ENCODE measurements at places on chromosomes 12 and 14.

GRCh38 chr14:95677179-95677835, 8.9 kb upstream of the TCL1B start:
- DNase-seq: no peak

DNA sequence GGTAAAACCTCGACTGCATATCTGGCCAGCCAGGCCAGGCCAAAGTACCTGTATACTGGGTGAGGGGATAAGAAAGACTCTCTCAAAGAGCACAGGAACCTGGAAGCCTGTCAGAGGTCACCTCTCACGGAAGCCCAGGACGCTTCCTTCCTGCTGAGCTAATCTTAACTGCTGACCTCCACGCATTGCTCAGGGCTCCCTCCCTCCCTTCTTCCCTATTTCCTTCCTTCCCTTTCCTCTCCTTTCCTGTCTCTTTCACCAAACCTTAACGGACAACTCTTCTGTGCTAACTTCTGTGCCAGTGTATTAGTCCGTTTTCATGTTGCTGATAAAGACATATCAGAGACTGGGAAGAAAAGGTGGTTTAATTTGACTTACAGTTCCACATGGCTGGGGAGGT, 14.8 kb upstream of the RNASE10 start:
- DNase-seq: no peak

DNA sequence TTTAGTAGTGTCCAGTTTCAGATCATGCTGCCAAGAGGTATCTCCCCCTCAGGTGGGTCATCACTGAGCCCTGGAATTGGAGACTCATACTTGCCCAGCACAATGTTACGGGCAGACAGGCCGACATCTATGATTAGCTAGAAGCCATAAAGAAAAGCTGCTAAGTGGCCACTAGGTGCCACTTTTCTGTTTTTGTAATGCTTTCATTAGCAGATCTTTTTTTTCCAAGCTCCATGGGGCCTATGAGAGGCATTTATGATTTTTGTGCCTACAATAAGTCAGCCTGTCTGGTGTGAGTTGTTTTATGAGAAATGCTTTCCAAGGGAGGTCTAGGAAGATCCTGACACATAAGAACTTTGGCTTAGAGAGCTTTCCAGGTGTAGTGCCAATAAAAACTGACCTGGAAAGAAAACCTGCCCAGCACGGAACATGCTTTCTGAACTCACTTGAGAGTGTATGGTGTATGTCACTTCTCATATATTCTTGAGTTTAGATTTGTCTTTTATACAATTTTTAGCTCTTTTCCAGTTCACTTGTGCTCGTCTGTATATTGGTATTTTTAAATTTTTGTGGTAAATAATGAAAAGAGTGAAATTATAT, 21.8 kb upstream of the SMCO2 start:
- DNase-seq: peak; percentile 51

GRCh38 chr12:80195074-80195726, 95.9 kb downstream of the OTOGL start:
- DNase-seq: peak; percentile 89

DNA sequence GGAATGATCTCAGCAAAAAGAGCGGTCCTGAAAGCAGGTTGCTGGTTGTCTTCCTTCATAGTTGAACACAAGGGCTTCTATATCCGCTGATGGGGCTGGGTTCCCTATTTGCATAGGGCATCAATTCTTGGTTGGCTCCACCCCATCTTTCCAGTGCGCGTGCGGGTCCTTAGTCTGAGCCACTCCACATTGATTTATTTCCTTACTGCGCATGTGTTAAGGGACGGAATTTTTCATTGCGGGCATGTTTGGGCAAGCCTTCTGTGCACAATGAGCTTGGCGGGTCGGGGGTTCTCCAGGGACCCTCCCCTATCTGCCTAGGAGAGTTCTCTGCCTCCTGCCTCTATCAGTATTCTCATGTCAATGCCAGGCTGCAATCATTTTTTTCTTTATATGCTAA, 21.2 kb upstream of the DLGAP5 start:
- DNase-seq: peak; percentile 17

DNA sequence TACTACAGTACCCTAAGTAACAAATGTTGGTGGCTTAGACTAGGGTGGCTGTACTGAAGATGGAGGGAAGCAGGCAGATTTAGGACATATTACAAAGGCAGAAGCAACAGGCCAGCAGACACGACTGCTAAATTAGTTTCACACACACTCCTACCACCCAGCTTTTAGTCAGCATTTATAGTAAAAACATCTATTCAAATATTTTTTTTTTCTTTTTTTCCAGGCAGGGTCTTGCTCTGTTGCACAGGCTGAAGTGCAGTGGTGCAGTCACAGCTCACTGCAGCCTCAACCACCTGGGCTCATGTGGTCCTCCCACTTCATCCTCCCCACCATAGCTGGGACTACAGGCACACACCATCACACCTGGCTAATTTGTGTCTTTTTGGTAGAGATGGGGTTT, 72.9 kb downstream of the CDK17 start:
- no peak for DNase-seq

- no peak for DNase-seq
These were observed 666 bp upstream of the DERA start for GRCh38 chr12:15910468-15910863.

GRCh38 chr14:49479432-49479831, 106.7 kb downstream of the RPS29 start:
- DNase-seq: no peak

DNA sequence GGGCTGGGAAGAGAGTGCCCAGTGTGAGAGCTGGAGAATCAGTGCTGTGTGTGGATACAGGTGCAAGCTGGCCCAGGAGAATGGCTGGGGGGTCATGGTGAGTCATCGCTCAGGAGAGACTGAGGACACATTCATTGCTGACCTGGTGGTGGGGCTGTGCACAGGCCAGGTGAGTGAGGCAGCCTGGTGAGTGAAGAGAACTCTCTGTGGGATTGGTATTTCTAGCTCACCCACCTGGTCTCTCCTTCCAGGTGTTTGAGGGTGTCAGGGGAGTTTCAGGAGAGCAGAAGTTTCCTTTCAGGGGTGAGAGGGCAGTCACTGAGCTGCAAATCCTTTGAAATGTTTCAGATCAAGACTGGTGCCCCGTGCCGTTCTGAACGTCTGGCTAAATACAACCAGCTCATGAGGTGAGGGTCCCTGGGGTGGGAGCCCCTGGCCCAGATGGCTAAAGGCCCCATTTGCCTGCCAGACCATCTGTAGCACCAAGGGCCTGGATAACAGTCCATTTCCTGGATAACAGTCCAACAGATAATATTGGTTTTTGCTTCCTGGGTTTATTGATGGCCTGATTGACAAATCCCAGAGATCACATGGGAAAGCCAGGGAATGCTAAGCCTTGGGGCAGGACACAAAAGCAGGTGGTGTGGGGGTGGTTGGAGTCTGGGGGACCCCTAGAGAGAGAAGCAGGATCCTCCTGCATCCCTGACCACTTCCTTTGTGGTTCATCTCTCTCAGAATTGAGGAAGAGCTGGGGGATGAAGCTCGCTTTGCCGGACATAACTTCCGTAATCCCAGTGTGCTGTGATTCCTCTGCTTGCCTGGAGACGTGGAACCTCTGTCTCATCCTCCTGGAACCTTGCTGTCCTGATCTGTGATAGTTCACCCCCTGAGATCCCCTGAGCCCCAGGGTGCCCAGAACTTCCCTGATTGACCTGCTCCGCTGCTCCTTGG, 5.5 kb upstream of the ATN1 start:
- DNase-seq: no peak

DNA sequence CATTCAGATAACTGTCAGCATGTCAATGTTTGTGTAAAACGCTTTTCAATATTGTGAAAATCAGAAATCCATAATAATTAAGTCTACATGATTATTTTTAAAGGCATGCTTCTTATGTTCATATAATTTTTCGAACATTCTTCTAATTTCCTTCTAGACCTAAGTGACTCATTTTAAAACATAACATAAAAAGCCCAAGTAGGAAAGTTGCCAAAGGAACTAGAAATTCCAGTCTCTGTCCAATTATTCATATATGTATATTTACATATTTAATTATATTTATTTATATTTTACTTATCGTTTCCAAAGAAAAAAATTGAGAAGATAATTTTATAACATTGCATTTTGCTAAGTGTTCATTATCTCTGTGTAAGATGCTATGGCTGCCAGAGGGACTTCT, 110.4 kb downstream of the TMTC1 start:
- no peak for DNase-seq

DNA sequence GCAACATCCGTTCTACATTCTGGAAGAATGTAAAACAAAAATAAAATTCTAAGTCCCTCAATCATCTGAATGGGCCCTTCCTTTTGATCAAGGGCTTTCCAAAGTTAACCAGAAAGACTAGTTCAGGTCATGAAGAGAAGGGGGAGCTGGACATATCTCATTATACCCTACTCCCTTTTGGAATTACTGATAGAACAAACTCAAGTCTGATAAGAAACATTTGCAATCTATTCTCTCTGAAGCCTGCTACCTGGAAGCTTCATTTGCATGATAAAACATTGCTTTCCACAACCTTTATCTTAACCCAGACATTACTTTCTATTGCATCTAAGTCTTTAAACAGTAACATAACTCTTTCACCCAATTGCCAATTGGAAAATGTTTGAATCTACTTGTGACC, 8.3 kb upstream of the ACSM4 start:
- DNase-seq: no peak

DNA sequence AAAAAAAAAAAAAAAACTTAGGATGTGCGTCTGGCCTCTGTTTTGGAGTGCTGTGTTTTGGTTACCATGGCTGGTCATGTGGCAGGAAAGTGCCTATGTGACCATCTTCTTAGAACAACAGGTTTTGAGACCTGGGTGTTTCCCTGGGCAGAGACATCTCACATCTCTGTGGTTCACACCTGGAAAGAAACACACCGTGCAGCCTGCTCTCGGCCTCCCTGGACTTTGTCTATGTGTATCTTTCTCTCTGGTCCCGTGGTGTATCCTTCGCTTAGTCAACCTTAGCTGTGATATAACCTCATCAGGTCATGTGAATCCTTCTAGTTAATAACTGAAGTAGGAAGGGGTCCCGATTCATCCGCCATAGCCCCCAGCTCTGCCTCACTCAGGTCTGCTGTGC, 22.6 kb downstream of the ACADS start:
- no peak for DNase-seq

- DNase-seq: no peak
These were observed 101.9 kb downstream of the RFLNA start for GRCh38 chr12:124396544-124397398.

DNA sequence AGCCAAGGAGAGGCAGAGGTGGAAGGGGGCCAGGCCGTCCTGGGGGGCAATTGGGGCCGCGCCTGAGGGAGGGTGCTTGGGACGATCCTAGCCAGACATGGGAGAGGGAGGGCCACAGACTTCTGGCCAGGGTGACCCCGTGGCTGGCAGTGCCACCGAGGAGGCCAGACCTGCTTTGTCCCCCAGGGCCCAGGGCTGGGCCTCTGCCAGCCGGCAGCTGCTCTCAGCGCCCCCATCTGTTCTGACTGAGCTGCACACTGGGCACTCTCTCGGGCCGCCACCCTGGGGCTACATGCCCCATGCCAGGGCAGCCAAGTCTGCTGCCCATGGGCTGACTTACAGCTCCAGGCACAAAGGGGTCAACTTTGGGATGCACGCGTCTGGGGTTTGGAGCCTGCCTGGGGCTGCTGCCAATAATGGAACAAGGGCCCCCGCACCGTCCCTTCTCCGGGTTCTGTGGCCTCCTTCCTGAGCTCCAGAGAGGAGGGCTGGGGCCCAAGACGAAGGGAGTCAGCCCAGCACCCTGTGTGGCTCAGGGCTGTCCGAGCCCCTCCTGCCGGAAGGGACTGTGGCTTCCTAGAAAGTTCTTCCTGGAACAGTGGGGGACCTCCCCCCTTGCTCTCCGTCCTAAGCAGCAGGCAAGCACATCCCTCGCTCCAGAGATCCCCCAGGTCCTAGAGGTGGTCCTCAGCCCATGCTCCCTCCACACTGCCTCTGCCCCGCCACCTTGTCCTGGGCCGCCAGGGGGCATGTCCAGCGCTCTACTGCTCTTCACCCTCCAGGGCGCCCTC, 1.1 kb downstream of the ADSS1 start:
- peak; percentile 83 for DNase-seq

All from umbilical cord (tissue), 2 donors.